ENCODE measurements at places on chromosomes 2 and 18.

DNA sequence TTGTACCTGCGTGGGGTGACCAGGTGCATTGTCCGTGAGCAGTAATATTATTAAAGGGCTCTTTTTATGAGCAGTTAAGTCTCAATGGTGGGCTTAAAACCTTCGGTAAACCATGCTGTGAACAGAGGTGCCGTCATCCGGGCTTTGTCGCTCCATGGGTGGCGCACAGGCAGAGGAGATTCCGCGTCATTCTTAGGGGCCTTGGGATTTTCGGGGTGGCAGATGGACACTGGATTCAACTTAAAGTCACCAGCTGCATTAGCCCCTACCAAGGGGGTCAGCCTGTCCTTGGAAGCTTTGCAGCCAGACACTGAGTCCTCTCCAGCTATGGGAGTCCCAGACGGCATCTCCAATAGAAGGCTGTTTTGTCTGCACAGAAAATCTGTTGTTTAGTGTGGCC, 107.7 kb downstream of the NFATC1 start:
- no peak for DNase-seq

GRCh38 chr18:58608216-58608615, 20.7 kb downstream of the ALPK2 start:
- DNase-seq: no peak

GRCh38 chr18:73047688-73048087, 179.9 kb upstream of the NETO1 start:
- no peak for DNase-seq

DNA sequence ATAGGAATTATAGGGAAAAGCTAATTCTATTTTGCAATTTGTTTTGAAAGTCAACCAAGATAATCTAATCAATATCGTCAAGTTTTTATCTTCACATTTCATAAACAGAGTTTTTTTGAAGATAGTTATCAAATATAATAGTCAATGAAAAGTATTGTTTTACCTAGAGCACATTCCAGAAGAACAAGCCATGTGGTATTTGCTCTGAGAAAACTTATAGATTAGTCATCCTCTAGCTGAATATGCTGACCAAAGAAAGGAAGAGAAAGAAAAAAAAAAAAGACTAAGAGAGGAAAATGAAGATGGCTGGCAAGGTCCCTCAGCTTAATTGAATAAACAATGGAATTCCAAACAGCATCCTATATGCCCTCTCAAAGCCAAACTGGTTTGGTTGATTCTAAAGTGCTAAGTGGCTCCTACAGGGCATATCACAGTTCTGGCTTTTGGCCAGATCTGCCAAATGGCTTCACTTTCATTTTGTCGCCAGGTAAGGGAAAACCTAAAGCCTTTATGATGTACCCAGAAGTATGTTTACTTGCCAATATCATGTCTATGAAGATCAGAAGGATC, 132.6 kb downstream of the VWC2L start:
- no peak for DNase-seq

DNA sequence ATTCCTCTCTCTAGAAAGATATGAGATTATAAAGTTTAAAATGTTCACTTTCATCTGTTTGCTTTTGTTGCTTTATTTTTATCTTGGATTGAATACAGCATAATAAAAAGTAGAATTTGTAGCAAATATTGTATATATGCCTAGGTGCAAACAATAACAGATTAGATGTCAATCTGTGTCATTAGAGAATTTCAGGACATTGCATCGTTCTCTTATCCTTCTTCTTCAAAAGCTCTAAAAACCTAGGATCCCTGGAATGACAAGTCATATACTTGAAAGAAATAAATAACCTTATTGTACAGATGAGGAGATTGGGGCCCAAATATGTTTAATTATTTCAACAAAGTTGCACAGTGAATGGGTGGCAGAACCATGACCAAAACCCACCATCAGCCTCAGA, 102.8 kb upstream of the BZW1 start:
- DNase-seq: no peak

- no peak for DNase-seq
These were observed 7.8 kb downstream of the RAX start for GRCh38 chr18:59265246-59265973.

DNA sequence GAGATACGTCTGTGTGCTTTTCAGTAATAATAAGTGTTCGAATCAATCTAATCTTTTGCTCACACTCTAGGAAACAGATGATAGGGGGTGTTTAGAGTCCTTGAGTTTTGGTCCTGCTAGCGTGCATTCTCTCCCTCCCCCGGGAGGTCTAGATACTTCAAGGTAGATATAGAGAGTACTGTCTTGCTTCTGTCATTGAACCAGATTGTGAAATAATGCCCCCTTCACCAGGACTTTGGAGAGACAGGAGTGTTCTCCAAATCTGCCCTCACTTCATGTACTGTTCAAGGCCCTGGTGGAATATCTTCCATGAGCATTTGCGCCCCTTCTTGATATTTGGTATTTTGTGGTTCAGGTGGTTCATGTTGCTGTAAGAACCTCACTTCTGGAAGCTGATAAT, 59.4 kb upstream of the MGAT5 start:
- no peak for DNase-seq

GRCh38 chr18:63262369-63263335, 56.9 kb downstream of the BCL2 start:
- no peak for DNase-seq

DNA sequence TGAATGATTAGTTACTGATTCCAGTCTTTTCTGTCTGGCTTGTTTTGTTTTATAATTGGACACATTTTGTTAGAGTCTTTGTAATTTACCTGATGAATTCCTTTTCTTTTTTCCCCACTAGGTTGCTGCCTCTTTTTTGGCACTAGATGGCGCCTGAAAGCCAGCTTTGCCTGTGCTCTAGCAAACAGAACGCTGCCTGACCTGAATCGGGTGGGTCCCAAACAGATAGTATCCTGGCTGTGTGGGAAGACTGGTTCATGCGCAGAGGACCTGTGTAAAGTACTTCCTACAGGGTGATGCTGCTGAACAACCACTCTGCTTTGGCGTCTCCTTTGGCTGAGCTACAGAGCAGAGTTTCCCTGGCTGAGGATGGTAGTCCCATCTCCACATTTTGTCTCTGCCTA, 288.2 kb downstream of the IKZF2 start:
- DNase-seq: no peak

GRCh38 chr2:121650315-121650930, 1.2 kb upstream of the CLASP1 start:
- DNase-seq: no peak

Measured in naive thymus-derived CD8-positive, alpha-beta T cell (primary cell).